ENCODE measurements at places on chromosomes 1 and 21.

- DNase-seq: no peak
Observed at GRCh38 chr21:34635307-34635706, 20.4 kb upstream of the RCAN1 start.

- peak; percentile 38 for DNase-seq
Observed at GRCh38 chr1:78303620-78304019, 187.2 kb upstream of the PTGFR start.

- DNase-seq: no peak
Observed at GRCh38 chr1:66446261-66447001, 87.5 kb upstream of the SGIP1 start.

DNA sequence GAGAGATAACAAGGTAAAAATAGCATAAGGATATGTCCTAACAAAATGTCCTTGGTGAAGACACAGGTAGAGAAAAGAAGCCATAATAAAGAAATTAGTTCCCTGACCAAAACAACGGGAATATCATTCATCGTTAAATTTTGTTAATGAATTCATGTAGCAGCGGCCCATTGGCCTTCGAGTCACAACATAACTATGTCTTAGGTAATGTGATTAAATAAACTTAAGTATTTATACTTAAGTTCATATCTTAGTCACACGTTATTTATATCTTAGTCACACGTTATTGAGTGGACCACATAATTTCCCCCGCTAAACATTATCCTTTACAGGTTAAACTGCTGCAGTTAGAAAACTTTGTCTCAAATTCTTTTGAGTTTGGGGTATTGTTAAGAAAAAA, 1.2 kb downstream of the NEXN start:
- DNase-seq: no peak

- DNase-seq: no peak
Observed at GRCh38 chr1:173900992-173901391, 16.1 kb downstream of the SERPINC1 start.

- no peak for DNase-seq
Observed at GRCh38 chr1:5140136-5140535, 485.7 kb downstream of the AJAP1 start.

DNA sequence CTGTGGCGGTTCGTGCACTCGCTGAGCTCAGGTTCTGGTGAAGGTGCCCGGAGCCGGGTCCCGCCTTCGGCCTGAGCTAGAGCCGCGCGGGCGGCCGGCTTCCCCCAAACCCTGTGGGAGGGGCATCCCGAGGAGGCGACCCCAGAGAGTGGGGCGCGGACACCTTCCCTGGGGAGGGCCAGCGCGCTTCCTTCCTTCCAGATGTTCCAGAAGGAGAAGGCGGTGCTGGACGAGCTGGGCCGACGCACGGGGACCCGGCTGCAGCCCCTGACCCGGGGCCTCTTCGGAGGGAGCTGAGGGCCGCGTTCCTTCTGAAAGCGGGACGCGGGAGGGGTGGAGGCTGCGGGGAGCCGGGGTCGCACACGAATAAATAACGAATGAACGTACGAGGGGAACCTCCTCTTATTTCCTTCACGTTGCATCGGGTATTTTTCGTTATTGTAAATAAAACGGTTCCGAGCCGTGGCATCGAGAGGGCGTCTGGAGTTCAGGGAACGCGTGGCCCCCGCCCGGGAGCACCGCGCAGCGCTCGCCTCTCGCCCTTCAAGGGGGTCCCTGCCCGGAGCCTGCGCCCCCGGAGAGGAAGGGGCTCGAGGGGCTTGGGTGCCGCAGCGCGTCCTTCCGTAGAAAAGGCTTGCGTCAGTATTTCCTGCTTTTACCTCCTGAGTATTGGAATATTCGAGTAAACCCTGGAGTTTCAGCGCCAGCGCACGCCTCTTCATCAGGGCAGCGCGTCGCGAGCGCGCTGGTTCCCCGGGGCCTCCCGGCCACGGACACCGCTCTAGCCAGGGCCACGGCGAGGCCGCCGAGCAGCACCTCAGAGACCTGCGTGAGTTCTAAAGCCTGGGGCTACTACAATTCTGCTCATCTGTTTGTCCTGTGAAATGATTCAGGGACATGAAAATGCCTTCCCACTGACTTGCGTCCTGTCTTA, 11.5 kb downstream of the YBEY start:
- peak; percentile 44 for DNase-seq

DNA sequence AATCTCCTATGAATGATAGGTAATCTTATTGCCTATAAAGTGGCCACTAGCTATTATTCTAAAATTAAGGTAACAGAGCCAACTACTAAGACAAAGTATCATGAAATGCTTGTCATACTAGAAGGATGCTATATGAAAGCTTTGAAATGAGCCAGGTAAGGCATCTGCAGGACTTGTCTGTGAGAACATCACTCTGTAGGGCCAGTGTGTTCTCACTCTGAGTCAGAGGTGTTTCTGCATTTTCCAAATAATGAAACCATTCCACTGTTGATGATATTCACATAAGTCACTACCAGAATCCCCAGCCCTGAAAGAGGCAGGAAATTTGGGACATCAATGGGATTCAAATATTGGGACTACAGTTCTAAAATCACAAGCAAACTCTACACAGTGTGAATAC, 25.8 kb upstream of the GBP5 start:
- DNase-seq: no peak
